Fibroblast of skin of right biceps (primary cell): ENCODE measurements at places on chromosomes 5 and 9.

DNA sequence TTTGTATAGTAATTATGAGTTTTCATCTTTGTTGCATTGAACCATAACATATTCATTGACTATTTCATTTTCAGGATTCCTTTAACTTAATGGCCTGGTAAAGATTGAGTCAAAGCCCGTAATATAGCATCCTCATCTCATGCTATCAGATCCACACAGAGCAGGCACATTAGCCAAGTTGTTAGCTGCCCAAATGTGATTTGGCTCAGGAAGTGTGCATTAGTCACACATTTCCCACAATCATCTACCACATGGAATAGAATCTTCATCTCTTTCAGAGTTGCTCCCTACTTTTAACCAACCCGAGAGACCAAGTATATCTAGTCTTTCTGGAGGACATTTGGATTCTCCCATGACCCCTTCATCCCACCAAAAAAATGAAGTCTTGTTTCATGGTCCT, 481.0 kb upstream of the PTGER4 start:
- peak; percentile 52 for DNase-seq

- DNase-seq: no peak
Observed at GRCh38 chr9:35935261-35935660, 22.7 kb downstream of the OR2S2 start.

- no peak for DNase-seq
Observed at GRCh38 chr9:116142706-116143492, 10.7 kb upstream of the PAPPA start.

GRCh38 chr5:139120521-139120920, 77.6 kb downstream of the SIL1 start:
- no peak for DNase-seq

DNA sequence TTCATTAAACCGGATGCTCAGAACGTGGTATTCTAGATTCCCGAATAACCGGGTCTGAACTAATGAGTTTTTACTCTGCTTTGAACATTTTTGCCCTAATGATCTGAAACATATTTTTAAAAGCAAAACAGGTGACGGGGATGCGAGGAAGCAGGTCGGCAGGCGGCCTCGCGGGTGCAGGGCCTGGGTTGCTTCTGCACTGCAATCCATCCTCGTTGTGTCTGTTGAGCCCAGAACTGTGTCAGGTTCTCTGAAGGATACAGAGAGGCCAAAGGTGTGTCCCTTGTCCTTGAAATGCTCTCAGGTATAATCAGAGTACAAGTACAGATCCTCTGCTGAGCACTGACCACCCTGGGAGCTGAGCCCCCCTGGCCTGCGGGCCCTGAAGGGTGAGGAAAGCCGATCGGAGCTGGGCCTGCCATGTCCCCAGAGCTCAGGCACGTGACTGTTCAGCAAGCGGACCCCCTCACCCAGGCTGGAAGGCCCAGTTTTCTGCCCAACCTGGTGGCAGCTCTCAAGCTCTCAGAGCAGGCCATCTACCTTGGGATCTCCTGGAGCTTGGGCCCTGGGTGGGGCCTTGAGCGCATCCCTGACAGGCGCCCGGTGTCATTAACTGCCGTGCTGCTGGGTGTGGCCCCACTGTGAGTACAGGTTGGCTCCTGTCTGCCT, 151.8 kb downstream of the OLFM1 start:
- DNase-seq: no peak

DNA sequence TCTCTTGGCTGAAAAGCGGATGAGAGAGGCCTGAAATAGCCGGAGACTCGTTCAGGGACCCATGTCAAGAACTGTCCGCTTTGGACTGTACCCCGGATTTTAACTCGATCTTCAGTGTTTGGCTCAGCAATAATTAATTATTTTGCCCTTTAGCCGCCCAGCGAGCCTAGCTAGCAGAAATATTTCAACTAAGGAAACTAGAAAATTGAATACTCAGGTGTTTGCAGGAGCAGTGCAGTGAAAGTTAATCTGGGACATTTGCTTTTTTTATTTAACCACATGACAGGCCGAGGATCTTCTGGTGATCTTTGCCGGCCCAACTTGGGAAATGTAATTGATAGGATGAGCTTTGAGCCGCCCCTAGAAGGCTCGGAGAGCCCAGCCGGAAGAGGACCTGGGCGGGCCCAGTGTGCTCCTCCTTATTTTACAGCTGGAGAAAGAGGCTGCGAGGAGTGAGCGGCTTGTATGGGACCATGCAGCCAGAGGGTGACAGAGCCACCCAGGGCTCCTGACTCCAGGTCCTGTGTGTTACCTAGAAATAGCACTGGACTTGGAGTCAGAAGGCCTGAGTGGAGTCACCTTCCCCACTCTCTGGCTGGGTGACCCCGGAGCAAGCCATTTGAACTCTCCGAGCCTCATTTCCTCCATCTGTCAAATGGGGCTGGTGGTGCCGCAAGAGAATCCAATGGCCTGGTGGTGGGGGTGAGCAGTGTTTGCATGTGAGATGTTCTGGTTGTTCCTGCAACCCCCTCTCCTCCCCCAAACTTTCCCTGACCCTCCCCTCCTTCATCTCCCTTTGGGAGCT, 2.4 kb downstream of the PPARGC1B start:
- DNase-seq: no peak

GRCh38 chr9:127897193-127897692, 2.2 kb downstream of the ST6GALNAC6 start:
- peak; percentile 77 for DNase-seq

DNA sequence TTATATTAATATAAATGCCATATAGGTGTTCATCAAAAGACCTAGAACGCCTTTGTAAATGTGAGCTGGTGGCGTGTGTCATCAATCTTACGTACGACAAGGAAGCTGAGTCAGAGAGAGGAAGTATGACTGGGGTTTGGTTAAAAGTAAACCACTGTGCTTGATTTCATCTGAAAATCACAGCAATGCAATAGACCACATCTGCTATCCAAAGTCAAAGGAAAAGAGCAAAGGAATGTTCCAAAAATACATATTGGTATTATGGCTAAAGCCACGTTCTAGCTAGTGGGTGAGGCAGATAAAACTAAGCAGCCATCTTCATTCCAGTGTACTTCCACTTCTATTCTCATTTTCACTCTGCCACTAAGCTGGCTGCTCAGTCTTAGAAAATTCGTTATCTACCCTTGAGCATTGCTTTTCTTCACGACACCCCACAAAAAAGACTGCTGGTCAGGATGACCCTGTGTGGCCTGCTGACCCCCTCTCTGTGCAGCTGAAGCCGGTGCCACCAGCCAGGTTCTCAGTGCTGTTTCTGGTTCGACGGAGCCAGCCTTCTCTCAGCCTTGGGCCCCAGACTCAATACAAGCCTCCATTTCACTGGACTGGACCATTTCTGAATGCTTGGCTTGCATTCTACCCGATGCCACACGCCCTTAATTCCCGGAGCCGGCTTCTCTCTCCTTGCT, 23.8 kb downstream of the SHC3 start:
- peak; percentile 95 for DNase-seq

- DNase-seq: no peak
Observed at GRCh38 chr9:20658677-20659473, 25.2 kb upstream of the FOCAD start.

- no peak for DNase-seq
Observed at GRCh38 chr9:38096238-38096805, 27.3 kb upstream of the SHB start.
